Activated CD8-positive, alpha-beta memory T cell treated with anti-CD3 and anti-CD28 coated beads, Interleukin-2, amount 50 U/mL, for 4 hours (primary cell): ENCODE measurements at places on chromosomes 3 and 15.

GRCh38 chr15:29811691-29812383 lies 10.4 kb downstream of the TJP1 start:
- DNase-seq: no peak

- DNase-seq: no peak
Observed at GRCh38 chr15:58154769-58155168, 16.6 kb downstream of the AQP9 start.

DNA sequence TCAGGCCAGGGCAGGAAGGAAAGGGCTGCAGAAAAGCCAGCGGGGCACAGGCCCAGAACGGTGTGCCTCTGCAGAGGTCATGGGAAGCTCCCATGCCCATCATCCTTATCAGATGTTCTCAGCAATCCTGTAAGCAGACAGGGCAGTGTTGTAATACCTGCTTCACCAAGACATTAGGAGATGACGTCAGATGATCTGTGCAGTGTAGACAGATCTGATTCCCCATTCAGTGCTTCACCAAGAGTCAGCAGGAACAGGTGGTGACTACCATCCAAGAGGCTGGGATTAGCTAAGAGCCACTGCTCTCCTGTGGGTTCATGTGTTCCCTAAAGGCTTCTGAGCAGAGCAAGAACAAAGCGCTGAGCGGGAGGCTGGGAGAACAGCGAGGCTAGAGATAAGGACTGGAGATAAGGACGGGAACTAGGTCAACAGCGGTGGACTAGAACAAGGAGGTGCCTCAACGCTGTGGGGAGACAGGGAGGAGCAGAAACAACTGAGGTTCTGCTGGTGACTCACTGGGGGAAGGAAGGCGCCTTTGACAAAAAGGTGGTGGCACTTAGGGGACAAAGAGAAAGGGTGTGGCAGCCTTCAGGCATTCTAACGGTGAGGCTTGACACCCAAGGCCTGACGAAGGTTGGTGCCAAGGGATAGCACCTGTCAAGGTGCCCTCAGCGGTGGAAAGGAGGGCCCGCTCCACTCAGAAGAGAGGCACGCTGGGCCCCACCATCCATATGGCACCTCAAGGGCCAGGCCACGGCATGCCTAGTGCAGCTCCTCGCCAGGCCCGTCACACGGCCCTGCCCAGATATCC lies 28.4 kb downstream of the CCDC12 start:
- peak; percentile 70 for DNase-seq

GRCh38 chr15:44328135-44328534 lies 39.6 kb downstream of the GOLM2 start:
- no peak for DNase-seq

DNA sequence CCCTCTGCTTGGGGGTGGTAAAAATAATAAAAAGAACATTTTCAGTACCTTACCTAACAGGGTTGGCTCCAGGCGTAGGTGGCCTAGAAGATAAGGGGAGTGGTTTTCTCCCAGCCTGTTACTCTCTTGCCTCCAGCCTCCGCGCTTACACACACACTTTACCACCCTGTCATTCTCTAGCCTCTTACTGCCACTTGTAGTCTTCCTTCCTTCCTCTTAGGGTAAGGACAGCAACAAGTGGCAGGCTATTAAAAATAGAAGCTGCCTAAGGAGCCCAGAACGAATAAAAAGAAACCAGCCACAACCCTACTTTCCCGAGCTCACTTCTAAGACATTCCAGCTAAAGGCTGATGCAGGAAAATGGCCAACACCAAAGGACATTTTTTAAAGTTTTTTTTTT lies 9.6 kb upstream of the LIPH start:
- DNase-seq: no peak

DNA sequence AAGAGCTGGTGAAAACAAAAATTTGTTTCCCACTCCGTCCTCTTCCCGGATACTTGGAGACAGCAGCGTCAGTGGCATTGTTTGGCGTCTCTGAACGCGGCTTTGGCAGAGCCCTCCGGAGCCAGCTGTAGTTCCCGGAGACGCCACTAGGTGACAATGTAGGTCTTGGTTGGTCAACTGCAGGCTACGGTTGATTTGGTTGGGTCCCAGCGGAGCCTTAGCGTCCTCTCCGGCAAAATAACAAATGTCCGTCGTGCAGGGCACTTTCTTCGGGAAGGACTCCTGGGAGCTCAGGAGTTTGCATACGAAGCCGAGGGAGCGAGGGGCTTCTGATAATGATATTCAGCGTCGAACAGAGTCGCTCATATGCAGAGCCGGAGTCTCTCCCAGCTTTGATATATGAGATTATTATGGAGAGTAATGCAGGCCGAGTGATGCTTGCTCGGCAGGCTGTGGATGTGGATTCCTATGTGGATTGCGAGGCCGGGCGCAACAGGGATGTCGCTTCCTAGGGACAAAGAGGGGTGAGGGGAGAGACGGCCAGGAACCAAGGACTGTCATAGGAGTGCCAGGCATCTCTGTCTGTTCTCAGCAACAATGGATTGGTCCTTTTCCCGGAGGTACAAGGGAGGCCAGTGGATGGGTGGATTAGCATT lies 74.8 kb downstream of the IL20RB start:
- peak; percentile 79 for DNase-seq

GRCh38 chr3:183381179-183381578 lies 47.2 kb downstream of the MCF2L2 start:
- DNase-seq: no peak

DNA sequence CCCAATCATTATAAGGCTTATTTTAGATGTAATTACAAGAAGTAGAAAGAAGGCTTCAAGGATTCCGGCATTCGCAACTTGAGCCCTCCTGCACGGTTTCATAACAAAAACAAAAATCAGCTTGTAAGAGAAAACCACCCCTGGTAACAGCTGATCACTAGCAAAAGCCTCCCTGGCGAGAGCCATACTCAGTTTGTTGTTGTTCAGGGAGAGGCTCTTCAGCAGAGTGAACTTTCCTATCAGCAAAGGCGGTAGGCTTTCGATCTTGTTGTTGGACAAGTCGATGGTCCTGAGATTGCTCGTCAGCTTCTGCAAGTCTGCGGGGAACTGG lies 710 bp downstream of the LRRC57 start:
- DNase-seq: no peak

DNA sequence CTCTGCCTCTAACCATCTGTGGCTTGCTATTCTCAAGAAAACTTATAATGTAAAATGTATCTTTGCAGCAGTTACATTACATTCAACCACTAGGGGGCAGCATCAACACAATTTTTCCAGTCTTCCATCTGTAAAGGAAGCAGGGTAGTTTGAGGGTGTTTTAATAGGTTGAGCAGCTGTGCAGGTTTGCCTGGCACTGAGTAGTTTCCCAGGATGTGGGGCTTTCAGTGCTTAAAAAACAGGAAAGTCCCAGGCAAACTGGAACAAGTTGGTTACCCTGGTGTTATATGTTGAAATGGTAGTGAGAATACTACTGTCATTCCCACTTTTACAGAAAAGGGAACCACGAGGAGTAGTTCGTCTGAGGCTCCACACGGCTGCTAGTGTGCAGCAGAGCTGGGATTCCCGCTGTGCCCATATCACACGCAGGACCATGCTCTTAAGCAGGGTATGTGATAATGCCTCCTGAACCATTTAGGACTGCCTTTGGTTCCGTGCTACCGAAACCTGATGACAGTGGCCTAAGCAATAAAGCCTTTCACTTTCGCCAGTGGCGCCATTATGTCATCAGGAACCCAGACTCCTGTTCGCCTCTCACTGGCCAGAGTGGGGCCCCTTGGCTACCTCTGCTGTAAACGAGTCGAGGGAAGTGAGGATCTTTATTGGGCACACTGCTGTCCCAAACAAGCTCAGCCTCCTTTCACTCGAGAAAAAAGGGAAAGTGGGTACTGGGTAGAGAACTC lies 64.7 kb upstream of the ZBTB38 start:
- DNase-seq: peak; percentile 45

- DNase-seq: no peak
Observed at GRCh38 chr3:181623924-181624694, 87.6 kb upstream of the SOX2 start.

DNA sequence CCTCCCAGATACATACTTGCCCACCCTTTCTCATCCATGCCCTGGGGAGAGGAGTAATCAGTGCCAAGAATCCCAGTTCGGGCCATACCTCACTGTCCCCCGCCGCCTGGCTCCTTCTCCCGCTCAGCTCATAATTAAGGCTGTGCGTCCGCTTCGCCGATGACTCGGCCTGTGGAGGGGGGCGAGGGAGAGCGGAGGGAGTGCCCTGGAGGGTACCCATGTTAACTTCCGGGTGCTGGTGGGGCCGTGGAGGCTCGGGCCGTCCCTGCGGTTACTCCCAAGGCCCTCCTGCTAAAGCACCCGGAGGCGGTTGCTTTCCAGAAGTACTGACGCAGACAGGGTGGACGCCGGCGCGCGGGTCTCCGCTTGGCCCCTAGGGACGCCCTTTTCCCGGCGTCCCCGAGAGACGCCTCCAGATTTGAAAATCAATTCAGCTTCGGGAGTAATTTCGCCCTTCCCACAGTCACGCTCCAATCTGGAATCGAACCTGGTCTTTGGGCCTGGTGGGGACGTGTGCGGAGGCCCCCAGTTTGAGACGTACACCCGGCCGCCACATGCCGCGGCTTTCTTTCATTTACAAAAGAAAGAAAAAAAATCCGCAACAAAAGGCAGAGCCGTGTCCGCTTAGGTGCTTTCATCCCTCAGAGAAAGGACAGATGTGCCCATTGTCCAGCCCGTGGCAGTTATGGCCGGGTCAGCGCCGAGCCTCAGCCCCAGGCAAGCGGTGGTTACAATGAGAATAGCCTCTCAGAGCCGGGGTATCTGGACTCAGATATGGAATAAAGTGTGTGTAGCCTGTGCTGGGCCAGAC lies 1.0 kb upstream of the ONECUT1 start:
- DNase-seq: no peak

GRCh38 chr15:90051874-90052273 lies 50.4 kb downstream of the IDH2 start:
- no peak for DNase-seq

GRCh38 chr3:169879845-169880575 lies 10.3 kb upstream of the LRRC31 start:
- no peak for DNase-seq

- DNase-seq: no peak
Observed at GRCh38 chr3:169759256-169759655, 5.6 kb downstream of the TERC start.

DNA sequence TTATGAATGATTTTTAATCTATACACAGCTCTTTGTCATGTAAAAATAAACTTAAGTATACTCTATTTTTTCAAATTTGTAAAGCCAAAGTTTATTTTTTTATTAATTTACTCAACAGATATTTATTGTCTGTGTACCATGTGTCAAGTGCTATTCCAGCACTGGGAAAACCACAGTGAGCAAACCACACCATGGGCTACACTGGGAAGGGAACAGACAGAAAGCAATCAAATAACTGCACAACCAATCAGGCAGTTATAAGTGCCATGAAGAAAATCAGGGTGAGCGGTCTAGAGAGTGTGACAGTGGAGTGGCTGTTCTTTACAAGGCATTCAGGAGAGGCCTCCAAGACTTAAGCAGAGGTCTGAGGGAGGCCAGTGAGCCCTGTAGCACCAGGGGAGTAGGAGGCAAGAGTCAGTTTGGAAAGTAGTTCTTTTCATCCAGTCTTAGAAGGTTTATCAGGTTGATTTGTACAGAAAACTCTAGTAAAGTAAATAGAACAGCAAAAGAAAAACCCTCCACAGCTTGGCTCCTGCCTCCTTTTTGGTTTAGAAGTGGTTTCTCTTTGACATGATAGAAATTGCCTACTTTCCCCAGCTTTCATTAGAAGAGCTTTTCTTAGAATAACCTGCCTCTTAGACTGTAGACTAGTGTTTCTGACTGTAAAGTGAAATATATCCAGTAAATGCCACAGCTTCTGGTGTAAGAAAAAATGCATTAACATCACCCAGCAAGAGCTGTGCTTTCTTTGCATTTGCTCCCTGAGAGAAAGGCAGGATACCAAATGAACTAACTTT lies 13.7 kb downstream of the EIF2AK4 start:
- no peak for DNase-seq

DNA sequence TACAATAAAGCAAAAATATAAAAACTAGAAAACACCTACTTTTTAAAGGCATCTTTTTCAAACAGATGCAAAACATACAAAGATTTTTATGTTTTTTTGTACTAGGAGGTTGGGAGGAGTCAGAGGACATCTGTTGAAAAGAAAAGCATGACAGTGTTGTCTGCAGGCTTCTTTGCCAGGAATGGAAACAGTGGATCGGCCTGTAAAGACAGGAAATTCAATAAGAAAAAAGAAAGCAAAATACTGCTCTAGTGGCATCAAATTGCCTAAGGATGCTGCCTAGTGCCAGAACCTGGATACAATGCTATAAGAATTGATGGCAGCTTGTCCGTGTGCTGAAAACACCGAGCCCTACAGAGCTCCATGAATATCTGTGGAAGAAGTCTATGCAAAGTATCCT lies 69.9 kb downstream of the TBC1D5 start:
- DNase-seq: no peak

DNA sequence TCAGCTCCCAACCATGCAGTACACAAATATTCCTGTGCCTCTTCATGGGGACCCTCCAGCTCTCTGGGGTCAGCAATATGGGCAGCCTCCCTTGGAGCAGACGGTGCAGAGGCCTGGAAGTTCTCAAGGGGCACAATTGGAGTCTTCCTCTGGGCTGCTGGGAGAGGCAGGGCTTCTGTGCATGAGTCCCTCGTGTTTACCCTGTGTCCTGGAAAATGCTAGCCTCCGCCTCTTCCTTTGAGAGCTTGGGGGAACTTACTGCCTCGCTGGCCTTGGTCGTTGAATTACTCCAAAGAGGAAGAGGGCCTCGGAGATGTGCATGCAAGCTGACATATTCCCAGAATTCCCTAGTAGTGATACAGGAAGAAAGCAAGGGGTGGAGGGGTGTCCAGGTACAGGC lies 284.4 kb upstream of the IGF1R start:
- DNase-seq: no peak

GRCh38 chr3:71564361-71564760 lies 19.2 kb downstream of the FOXP1 start:
- DNase-seq: no peak

- peak; percentile 84 for DNase-seq
Observed at GRCh38 chr15:60592371-60593169, 113.6 kb upstream of the ICE2 start.

GRCh38 chr15:39855400-39855799 lies 64.7 kb downstream of the GPR176 start:
- DNase-seq: no peak

DNA sequence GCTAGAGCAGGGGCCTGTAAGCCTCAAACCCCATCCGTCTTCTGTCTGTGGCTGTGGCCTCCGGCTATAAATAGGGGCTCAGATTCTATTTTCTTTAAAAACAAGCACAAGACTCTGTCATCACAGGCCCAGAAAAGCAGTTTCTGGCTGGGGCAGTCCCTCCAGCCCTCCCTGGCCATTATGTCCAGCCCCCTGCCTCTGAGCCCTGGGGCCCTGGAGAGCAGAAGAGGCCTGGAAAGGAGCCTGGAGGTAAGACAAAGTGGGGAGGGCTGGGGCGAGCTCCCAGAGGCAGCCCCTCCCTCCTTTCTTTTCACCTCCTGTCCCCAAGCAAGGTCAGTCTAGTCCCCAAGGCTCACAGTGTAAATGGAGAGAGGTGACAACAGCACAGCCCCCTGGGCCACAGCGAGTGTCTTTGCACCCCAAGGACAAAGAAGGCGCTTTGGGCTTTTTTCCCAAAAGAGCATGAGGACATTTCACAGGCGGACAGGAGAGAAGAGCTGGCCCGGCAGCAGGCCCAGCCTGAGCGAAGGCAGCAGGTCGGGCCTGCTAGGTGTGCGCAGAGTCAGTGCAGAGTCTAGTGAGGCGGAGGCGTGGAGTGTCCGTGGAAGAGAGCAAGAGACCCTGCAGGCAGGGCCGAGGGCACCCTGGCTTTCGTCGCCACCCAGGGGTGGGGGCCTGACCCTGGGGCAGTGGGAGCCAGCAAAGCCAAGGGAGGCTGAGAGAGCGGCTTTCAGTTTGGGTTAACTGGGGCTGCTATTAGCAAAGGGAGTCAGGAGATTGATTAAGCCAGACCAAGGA lies 188.3 kb downstream of the TBC1D2B start:
- no peak for DNase-seq
